ENCODE measurements at places on chromosomes 2 and 18.

- DNase-seq, result peak; percentile 68
Observed at GRCh38 chr2:11873356-11874154, 127.1 kb downstream of the LPIN1 start.

GRCh38 chr2:207516206-207516605 is 13.6 kb upstream of the CREB1 start:
- DNase-seq, result no peak

DNA sequence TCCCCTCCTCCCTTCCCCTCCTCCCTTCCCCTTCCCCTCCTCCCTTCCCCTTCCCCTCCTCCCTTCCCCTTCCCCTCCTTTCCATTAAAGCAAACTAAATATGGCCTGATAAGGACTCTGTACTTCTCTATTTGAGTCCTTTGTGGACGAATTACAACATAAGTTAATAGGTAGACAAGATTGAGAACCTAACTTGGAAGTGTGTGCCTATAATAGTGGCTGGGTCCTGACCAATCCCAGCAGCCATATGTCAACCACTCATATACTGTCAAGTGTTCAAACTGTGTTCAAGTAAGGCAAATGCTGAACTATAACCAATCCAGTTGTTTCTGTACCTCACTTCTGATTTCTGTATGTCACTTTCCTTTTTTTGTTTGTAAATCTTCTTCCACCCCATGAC is 97.1 kb upstream of the RBMS1 start:
- peak; percentile 32 for DNase-seq

DNA sequence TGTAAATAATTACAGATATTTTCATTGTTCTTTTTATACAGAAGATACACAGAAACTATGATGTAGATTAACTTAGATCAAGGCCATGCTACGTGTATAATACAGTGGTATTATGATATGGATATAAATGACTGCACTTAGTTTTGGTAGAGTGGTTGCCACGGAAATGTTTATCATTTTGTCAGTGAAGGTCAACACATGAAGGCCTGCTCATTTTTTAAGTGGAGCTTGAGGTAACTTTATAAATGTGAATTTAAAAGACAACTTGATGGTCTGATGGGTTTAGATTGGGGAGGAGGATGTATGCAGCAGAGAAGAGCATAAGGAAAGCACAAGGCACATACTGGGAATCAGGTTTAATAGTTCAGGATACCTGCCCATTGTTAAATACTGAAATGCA is 14.4 kb upstream of the BBS5 start:
- no peak for DNase-seq

DNA sequence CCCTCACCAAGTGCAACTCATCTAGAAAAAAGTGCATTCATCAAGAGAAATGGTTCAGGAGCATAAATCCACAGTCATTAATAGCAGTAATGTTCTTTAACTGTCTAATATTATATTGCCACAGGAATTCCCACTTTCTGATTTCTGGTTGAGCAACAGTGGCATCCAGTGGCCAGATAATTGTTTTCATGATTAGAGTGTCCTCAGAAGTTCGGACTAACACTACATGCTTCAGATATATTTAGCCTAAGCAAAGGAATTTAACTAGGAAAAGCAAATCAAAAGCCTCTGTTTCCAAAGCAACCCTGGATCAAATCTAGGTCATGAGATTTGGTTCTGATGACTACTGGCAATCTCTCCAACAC is 9.8 kb upstream of the ERBB4 start:
- no peak for DNase-seq

- DNase-seq, result no peak
Observed at GRCh38 chr18:52936931-52937330, 596.9 kb downstream of the DCC start.

DNA sequence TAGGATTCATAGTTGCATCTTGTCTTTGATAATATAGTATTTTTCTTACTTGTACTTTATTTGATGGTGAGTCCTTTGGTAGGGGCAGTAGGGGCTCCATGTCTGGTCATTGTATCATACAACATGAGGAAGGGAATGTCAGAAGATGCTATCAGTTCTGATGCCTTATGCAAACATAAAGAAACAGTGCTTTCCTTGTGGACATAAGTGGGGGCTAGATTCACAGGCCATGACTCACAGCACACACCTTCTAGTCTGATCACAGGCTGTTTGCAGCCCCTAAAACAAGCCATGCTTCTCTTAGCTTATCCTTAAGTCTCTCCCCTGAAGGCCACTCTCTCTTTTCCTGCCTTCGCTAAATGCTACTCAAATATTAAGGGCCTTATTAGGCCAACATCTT is 10.7 kb upstream of the SLC14A1 start:
- no peak for DNase-seq

DNA sequence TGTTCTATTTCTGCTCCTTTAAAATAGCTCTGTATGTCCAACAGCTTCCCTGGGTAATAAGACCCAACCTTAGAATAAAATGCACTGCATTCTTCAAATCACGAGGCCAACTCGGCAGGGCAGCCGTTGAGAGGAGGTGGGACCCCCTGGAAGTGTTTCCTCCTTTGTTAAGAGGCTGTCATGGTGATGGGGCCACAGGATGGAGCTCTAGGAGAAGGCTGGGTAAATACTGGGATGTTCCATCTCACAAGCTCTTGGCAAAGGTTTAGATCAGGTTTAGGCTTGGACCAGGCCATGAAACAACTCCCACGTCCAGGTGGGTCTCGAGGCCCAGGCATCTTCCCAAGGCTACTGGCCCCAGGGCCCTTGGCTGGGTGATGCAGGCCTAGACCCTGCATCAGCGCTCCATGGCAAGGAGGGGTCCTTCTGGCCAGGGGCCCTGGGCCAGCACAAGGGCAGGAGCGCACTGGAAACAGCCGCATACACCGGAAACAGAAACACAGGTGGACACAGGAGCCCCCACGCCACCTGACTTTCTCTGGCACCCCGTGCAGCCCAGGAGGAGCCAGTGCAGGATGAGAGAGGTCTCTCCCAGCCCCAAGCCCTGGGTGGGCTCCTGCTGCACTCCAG is 38.8 kb upstream of the OTOS start:
- no peak for DNase-seq

DNA sequence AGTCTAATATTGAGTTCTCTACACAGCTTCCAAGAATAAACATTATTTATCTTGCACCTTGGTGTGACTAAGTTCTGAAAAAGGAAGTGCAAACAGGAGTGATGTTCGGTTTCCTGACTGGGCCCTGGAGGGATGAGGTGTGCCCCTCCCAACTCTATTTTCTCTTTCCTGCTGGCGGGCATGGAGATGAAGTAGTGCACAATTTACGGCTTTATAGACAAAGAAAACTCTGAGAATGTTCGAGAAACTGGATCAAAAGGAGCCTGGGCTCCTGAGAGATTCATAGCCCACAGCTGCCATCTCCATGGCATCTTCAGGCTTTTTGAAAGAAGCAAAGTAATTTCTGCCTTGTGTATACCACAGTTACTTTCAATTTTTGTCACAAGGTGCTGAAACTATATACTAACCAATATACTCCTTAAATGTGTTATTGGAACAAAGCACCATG is 22.3 kb downstream of the LRATD1 start:
- no peak for DNase-seq

DNA sequence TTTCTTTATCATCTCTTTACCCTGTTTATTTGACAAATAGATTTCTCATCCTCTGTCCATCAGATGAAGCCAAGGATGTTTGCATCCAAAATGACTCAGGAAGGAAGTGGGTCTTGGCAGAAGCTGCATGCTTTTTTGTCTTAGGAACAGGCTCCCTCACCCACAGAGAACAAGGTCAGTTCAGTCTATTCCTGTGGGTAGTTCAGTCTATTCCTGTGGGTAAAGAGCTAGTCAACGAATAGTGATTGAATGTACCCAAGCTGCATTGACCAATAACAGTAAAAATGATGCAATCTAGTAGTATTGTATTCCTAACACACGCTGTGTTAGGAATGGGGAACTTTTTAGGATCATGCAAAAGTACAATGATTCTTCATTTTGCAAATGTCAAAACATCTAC is 290.8 kb upstream of the TANK start:
- DNase-seq, result peak; percentile 38

DNA sequence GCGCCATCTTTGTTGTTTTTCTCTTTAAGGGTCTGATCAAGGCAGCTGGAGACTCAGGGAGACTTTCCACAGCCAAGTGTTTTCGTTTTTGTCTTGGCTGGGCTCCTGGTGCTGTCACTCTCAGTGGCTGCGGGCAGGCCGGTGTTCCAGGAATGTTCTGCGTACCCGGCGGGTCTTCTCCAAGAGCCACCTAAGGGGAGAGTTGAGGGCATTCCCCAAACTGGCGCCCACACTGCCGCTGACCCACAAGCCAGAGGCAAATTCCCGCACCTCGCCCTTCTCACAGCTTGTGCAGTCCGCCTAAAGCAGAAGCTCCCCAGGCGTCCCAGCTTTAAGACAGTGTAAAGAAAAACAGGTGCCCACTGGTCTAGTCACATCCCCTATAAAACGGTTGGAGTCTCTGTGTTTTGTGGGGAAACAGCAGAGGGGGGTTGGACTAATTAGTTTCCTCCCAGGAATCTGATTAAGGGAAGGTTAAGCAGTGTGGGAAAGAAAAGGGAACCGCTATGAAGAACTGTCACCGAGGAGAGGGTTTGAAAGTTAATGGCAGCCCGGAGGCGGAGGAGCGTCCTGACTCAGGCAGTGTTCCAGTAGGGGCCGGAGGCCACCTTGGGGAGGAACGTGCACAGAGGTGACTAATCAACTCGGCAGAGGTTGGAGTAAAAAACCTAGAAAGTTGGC is 224.5 kb downstream of the SLC4A3 start:
- no peak for DNase-seq

- peak; percentile 72 for DNase-seq
Observed at GRCh38 chr2:177165721-177166711, 46.6 kb upstream of the HNRNPA3 start.

DNA sequence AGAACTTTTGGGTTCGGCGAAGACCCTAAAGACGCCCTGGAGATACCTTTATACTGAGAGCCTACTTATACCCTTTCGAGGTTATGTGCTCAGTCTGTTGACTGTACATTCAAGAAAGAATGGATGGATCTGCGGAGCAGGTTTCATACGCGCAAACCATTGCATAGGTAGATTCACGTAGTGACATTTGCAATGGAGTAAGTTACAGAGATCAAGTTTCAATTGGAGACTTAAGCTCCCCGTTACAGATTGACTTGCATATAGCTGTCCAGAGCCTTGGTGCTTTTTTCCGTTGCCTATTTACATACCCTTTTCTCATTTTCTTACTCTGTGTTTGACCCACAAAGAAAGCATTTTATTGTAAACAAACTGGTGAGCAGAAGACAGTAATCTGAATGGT is 923 bp downstream of the PSMD1 start:
- DNase-seq, result no peak

DNA sequence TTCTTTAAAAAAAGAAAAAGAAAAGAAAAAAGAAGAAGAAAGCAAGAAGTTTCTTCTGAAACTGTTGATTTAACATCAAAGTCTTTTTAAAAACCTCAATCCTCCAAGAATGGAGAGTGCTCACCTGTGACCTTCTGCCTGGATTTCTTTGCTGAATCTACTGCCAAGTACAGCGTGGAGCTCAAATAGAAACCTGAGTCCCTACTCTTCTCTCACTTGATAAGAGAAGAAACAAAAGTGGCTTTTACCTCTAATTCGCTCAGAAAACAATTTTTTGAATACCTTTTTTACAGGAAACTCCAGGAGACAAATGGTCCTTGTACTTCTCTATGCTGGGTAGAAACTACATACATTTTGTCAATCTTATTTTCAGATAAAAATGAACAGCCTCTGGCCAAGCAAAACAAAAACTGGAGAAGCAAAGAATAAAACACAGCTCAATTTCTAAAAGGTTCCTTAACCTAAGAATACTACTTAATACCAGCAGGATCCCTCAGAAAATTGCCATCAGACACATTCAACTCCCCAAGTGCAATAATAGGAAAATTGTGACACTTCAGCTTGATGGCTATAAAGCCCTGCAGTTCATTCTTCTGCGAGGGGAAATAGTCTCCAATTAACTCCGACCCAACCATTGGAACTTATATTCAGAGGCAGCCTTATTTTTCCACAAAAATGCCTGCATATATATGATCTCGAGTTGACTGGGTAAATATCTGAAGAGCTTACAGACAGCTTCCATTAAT is 85.8 kb downstream of the GRB14 start:
- DNase-seq, result no peak

- DNase-seq, result no peak
Observed at GRCh38 chr2:51888120-51888519, 856.2 kb upstream of the NRXN1 start.

DNA sequence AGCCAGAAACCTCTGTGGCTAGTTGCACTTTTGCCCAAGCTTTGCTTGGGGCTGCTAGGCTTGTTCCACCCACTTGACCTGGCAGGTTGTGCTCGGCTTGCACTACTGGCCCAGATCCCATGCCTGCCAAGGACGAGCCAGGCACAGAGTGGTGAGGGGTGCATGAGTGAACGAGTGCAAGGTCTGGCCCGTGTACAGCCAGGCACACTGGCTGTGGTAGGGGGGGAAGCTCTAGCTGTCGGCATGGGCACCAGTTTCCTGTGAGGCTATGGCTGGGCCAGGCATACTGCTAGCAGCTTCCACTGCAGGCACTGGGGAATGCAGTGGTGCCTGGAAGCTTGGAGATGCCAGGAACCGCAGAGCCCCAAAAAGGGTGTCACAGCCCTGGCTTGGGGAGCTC is 210.4 kb downstream of the AKAIN1 start:
- DNase-seq, result no peak

DNA sequence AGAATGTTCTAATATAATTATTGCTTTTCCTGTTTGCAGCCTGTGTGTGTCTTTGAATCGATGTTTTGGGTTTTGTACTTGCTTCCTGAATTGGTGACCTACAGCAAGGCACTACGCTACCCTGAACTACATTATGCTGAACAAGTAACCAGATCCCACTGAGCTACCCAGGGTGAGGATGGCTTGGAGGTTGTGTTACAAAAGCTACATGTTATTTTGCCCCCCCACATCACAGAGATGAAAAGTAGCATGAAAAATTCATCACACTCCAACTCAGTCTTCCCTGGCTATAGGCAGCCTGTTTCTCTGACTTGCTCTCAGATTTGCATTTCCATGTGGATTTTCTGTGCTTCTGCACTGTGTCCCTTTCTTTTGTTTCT is 162.1 kb downstream of the LDLRAD4 start:
- no peak for DNase-seq

DNA sequence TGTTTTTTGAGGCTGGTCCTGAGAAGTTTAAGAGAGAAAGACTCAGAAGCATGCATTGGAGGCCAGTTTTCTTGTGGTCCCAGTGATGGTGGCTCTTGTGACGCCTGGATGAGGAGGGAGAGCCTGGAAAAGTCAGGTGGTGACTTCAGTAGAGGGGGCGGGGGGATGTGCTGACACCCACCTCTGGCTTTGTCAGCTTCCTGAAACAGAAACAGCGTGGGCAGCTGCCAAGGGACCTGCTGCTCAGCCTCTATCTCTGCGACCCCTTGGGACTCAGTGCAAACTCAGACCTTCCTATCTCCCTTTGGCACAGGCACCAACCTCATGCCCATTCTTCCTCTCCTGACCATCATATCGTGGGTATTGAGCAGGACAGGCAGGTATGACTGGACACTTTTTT is 6.4 kb downstream of the TGFBRAP1 start:
- DNase-seq, result peak; percentile 49

GRCh38 chr2:177597759-177598158 is 205.2 kb downstream of the AGPS start:
- DNase-seq, result no peak

Measured in suppressor macrophage treated with lipopolysaccharide for 1 hour (primary cell).